ENCODE measurements at places on chromosomes 2 and 18. TPM values are rescaled to one million over a fixed set of nuclear protein-coding genes. Genes with fewer than 3 reads are reported as not detected.

ZNF521 gene
- total RNA-seq: 14.5 TPM

DTNA gene
- 19.3 TPM for total RNA-seq

KLHL41 gene
- total RNA-seq: 0.29 TPM

GALM gene
- 10.1 TPM for total RNA-seq

ACKR3 gene
- total RNA-seq: 0.89 TPM

SLC39A10 gene
- 46.6 TPM for total RNA-seq

RAB6C gene
- 0.34 TPM for total RNA-seq

POTEC gene
- not detected for total RNA-seq

DNA sequence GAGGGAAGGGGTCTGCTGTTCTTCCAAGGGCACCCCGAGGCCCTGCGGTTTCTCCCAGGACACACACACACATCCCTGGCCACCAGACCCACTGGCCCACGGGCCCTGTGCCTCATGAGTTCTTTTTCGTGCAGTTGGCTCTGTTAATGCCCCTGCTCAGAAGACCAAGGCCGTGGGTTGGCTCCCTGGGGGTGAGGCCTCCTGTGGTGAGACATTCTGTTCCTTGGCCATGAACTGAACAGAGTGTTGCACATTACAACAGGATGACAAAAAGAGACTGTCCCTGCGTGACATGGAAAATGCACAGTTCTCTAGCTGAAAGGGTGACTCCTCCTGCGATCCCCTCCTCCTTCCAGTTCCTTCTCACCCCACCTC, 30.7 kb downstream of the SH2D6 start:
- DNase-seq: no peak

DNA sequence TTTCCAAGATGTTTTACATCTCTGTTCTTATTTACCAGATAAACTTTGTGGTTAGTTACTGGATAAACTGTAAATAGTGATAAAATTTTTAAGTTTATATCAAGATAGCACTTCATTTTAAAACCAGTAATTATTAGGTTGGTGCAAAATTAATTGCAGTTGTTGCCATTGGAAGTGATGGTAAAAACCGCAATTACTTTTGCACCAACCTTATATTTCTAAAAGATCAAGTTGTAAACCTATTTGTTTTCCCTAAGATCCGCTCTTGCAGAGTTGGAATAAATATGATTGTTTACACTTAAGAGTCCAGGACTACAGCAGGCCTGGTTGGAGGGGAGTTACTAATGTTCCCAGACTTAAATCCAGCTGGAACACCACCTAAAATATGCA, 479 bp upstream of the AOX1 start:
- no peak for DNase-seq

DNA sequence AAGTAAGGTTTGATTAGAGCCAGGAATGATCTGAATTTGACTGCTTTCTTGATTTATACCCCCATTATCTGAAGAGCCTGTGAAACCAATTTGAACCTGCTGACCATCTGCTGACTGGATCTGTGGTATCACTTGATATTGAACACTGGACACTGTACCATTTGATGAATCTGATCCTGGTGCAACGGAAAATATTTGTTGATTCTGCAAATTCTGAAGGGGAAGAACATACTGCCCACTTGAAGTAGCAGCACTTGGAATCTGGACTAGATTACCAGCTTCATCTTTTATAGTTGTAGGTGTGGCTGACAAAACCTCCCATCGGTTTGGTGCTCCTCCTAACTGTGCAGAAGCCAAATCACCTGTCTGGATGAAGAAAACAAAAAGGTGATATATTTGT, 9.3 kb downstream of the SP3 start:
- DNase-seq: no peak

DNA sequence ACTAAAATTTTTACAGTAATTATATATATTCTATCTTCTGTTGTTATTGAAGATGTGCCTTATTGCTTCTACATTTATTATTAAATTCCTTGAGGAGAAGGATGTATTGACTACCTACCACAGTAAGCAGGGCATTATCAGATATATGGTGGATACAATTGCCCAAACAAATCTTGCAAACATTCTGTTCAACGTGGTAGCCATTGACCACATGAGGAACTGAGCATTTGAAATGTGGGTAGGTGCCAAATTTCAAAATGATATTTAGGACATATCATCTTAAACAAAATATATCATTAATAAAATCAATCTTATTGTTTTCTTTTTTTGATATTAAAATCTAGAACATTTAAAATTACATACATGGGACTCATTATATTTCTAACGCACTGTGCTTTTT, 11.1 kb downstream of the SCN3A start:
- no peak for DNase-seq

DNA sequence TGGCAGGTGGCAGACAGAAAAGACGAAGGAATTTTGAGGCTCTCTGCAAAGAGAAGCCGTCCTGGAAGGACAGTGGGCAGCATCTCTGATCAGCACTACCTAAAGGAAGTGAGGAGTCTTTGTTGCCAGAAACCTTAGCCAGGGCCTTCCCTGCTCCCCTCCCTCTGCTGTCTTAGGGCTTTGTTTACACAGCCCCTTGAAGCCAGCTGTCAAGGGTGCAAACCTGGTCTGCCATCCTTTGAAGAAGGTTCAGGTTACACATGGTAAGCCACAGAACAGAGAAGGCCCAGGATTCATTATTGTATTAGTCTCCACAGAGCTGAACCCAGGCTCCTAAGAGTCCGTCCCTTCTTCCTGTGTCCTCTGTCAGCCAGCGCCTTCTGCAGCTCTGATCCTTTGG, 356.7 kb downstream of the TGIF1 start:
- no peak for DNase-seq

GRCh38 chr18:31658670-31659575, 25.5 kb downstream of the B4GALT6 start:
- DNase-seq: no peak

DNA sequence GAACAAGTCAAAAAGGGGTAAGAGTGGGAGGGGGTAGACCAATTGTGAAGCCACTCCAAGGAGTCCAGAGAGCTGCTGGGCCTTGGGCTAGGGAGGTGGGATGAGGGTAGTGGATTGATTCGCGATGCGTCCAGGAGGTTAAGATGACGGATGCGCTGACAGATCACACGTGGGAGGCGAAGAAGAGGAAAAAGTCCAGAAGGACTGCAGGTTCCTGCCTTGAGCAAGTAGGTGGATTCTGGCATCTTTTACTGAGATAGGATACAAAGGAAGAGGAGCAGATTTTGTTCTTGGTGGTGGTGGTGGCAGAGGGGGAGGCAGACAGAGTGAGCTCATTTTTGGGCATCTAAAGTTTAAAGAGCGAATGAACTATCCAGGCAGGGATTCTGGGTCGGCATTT, 76.5 kb downstream of the KCTD1 start:
- no peak for DNase-seq

GRCh38 chr18:11883153-11883552, 25.0 kb downstream of the MPPE1 start:
- no peak for DNase-seq

DNA sequence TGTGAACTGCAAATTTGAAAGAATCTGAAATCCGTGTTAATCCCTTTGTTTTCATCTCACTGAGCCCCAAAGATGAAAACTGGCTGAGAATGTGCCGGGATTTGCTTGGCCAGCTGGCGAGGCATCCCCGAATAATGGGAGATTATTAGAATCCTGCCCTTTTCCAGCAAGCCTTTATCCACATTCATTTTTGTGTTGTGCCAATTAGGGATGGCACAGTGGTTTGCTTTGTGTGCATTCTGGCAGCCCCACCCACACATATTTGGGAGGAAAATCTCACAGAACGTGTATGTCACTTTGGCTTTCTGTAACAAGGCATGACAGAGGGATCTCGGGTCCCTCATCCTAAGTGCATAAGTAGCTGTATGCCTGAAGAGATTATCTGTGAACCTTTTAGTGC, 405.8 kb upstream of the FAM98A start:
- DNase-seq: no peak

GRCh38 chr2:230942920-230943896, 18.2 kb upstream of the GPR55 start:
- no peak for DNase-seq

GRCh38 chr2:20242727-20243377, 17.9 kb upstream of the SDC1 start:
- no peak for DNase-seq

DNA sequence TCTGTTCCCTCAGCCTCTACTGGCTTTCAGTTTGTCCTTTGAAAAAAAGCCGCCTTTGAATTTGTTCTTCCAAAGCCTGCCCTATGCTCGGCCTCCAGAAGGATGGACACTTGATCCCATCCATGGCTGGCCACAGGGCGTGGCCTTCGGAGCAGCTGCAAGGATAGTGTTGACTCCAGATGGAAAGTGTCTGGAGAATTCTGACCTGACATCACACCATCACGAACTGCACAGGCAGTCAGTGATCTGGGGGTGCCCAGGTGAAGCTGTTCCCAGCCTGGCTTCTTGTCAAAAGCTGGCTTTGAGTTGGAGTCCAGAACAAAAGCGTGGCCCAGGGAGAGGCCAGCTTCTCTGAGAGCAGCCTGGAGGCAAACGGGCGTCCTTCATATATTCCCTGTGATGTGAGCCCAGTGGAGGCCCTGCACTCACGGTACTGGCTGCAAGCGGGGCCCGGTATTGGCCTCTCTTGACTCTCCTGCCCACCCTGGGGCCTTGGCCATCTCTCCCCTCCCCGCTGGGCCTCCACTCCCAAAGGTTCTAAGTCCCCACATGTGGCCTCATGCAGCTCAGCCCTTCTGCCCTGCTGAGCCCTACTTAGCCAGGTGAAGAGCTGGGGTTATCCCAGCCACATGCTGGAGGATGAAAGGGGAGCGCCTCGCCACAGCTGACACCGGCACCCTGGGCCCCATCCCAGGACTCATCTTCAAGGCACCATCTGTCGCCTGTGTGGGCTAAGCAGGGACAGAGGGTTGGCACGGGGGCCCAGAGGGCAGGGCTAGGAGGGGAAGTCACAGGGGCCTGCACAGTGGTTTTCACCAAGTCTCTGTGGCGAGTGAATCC, 20.4 kb upstream of the ATOH8 start:
- no peak for DNase-seq

GRCh38 chr2:47528874-47529273, 125.9 kb downstream of the MSH2 start:
- DNase-seq: no peak

GRCh38 chr2:26008851-26009566, 24.9 kb upstream of the RAB10 start:
- no peak for DNase-seq

DNA sequence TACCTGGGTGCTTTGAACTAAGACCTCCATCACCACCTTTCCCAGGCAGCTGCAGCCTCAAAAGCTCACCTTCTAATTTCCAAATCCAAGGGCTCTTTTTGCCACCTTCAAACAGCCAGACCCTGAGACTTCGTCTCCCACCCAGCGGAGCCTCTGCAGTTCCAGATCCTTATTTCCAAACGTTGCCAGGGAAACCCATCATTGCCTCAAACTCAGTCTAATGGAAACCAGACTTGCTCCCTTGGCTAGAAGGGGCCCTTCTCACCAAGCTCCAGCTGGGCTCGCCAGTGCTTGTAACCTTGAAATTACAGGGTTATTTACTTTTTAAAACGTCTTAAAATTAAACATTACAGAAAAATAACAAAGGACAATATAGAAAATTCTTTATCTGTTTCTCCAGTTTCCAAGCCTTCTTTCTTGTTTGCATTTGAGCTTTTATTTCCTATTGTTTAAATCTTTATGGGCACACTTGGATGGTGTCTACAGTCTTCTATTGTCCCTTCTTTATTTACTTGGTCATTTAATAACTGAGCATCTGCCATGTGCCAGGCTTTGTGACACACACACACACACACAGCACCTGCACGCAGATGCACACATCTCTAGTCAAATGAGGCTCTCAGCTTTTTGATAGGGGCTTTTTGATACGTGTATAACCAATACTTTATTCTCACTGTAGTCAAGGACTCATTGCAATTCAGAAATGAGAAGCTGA, 36.1 kb downstream of the TRPM8 start:
- DNase-seq: no peak

DNA sequence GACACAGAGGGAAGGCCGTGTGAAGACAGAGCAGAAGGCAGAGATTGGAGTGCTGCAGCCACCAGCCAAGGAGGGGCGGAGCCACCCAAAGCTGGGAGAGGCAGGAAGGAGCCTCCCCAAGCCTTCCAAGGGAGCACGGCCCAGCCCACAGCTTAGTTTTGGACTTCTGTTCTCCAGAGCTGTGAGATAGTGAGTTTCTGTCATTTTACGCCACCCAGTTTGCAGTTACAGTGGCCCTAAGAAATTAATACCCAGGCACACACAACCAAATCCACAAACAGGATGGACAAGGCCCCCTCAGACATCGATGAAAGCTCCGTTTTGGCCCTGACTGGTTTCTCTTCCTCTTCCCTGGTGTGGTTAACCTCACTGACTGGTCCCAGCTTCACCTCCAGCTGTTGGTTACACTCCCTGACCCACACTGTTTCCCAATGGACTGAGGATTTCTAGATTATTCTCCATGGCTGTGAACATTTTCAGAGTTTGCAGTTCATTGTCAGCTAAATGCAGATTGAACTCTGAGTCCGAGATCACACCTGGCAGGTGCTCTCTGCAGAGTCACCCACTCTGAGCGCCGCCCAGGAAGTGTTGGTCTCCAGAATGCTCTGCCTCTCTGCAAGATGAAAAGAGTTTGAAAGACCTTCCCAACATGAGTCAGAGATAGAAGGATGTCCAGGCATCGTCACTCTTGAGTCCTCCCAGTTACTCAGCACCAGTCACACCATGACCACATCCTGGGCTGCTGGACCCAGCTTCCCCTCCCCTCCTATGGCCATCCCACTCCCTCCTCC, 100.2 kb downstream of the TWIST2 start:
- DNase-seq: peak; percentile 82

DNA sequence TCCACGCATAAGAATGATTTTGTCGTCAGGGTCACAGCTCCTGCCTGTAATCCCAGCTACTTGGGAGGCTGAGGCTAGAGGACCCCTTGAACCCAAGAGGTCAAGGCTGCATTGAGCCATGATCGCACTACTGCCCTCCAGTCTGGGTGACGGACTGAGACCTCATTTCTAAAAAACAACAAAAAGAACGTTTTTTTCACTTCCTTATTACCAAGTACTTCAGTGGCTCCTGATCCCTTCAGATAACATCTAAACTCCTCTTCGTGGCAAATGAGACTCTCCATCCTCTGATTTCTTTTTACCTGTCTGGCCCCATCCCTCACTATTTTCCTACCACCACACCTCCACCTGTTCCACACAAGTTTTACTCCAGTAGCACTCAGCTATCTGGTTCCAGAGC, 105.4 kb upstream of the TLK1 start:
- DNase-seq: no peak

DNA sequence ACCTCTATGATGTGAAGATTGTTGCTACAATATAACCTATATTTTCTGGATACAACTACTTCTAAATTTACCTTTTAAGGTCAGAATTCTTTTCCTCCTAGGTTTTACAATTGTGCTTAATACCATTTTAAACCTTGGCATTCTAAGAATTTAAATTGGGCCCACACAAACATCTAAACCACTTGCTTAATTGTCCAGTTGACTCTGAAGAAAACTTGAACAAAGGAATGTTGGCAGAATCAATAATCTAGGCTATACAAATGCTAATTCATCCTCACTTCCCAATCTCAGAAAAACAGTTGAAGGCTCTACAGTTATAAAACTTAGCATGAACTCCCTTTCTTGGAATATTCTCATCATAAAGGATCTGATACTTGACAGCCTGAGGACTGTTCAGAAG, 84.3 kb downstream of the RPRM start:
- DNase-seq: no peak

Data from kidney epithelial cell (primary cell).